Kidney (tissue), 22 donors: ENCODE measurements at places on chromosomes 7 and 10. TPM values are rescaled to one million over a fixed set of nuclear protein-coding genes. Genes with fewer than 3 reads are reported as not detected.
A peak's percentile ranks its signal among the peaks of the same experiment; 100 is the strongest.

GRCh38 chr7:94380264-94380663 lies 14.4 kb upstream of the COL1A2 start:
- no peak for DNase-seq
- H3K27me3 ChIP-seq, result no peaks in the 10 kb centered on the region
- no peaks in the 10 kb centered on the region for H3K4me1 ChIP-seq
- H3K27ac ChIP-seq, result no peak overlapping the region
- no peaks in the 10 kb centered on the region for H3K36me3 ChIP-seq

DNA sequence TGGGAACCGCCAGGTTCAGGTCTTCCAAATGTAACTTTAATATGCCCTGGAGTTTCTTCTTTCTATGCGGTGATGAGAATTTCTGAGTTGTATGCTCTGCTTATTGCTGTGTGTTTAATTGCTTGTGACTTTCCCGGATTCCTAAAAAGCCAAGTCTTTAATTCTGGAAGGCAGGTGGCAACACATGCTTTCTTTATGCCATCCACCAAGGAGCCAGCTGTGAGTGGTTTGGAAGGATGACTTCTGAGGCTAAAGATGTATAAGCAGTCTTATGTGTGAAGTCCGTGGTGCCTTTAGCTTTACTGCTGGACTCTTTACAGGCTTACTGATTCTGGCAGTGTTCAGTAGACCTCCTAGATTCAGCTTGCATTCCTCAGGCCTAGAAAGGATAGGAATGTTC lies 3.1 kb downstream of the SDK1 start:
- H3K36me3 ChIP-seq, result no peaks in the 10 kb centered on the region
- H3K4me3 ChIP-seq, result no peak overlapping the region
- H3K27ac ChIP-seq, result no peak overlapping the region
- H3K27me3 ChIP-seq, result no peaks in the 10 kb centered on the region
- no peaks in the 10 kb centered on the region for H3K4me1 ChIP-seq

GRCh38 chr7:30472784-30473775 lies 5.5 kb downstream of the NOD1 start:
- no peaks in the 10 kb centered on the region for H3K36me3 ChIP-seq
- H3K4me3 ChIP-seq, result no peak overlapping the region
- H3K27ac ChIP-seq, result no peak overlapping the region
- no peaks in the 10 kb centered on the region for H3K27me3 ChIP-seq
- H3K4me1 ChIP-seq, result peaks cover 18% of the 10 kb centered on the region

DNA sequence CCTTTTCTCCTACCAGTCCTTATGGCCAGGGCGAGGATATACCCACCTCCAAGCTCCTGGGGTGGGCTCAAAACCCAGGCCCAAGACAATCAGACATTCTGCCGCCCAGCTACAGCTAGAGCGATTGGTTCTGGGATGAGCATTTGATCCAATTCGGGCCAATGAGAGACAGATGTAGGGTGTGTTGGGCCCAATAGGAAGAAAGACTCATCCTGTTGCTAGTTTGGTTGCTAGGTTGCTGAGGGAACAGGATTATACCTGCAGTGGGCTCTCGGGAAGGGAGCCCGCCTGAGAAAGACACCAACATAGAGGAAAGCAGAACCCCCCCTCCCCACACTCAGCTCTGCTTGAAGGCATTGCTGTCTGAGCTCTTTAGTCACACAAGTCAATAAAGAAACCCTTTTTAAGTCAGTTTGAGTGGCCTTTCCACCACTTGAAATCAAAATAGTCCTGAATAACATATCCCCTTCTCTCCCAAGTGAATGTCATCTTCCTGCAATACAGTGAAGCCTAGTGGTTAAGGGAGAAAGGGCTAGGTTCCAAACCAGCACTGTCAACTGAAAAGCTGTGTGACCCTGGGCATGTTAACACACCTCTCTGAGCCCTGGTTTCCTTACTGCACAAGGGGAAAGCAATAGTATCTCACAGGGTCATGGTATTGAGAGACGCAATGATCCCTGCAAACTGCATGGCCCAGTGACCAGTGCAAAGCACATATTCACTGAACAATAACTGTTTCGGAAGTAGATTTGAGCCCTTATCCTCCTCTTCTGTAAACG lies 21.8 kb downstream of the ITPRIP start:
- DNase-seq, result no peak
- H3K4me3 ChIP-seq, result no peak overlapping the region
- H3K4me1 ChIP-seq, result peaks cover 10% of the 10 kb centered on the region
- peaks cover 2% of the 10 kb centered on the region for H3K36me3 ChIP-seq

DNA sequence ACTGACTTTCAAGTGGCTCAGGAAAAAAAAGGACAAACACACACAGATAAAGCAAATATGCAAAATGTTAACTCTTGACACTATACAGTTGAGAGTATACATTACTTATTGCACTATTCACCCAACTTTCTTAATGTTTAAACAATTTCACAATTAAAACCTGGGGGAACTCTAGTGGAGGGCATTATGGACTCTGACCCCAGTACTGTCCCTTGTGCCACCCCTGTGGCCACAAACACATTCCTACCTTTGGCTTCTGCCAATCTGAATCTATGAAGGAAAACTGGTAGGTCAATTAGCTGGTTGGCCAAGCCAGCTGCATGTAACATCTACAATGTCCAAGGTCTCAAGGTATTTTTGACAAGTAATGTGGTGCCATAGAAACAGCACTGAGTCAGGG lies 7.5 kb upstream of the FGFR2 start:
- no peaks in the 10 kb centered on the region for H3K4me1 ChIP-seq
- H3K27me3 ChIP-seq, result no peaks in the 10 kb centered on the region
- no peak overlapping the region for H3K4me3 ChIP-seq
- DNase-seq, result no peak

DNA sequence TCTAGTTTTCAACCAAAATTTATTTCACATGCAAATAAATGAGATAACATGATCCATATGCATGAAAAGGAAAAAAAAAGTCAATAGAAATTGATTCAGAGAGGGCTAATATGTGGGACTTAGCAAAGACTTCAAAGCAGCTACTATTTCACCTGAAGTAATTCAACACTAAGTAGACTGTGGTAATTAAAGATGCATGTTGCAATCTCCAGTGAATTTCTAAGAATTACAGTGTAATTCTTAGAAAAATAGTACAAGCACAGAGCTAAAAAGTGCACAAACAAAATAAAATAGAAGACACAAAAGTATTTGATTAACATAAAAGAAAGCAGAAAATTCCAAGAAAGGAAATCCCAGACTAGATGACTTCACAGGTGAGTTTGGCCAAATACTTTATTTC lies 25.7 kb downstream of the GPR22 start:
- no peak for DNase-seq
- no peaks in the 10 kb centered on the region for H3K4me1 ChIP-seq
- H3K27ac ChIP-seq, result no peak overlapping the region
- H3K36me3 ChIP-seq, result no peaks in the 10 kb centered on the region

DNA sequence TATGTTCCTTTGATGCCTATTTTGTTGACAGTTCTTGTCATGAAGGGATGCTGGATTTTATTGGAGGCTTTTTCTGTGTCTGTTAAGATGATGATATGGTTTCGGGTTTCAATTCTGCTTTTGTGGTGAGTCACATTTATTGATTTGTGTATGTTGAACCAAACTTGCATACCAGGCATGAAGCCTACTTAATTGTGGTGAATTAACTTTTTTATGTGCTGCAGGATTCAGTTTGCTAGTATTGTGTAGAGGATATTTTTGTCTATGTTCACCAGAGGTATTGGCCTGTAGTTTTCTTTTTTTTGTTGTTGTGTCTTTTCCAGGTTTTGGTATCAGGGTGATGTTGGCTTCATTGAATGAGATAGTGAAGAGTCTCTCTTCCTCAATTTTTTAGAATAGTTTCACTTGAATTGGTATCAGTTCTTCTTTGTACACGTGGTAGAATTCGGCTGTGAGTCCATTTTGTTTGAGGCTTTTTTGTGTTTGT lies 345.9 kb downstream of the KIF20B start:
- no peaks in the 10 kb centered on the region for H3K27me3 ChIP-seq
- H3K4me3 ChIP-seq, result no peak overlapping the region
- DNase-seq, result no peak

- no peaks in the 10 kb centered on the region for H3K36me3 ChIP-seq
- no peaks in the 10 kb centered on the region for H3K4me1 ChIP-seq
- H3K27me3 ChIP-seq, result no peaks in the 10 kb centered on the region
- DNase-seq, result no peak
- H3K27ac ChIP-seq, result no peak overlapping the region
Measured at GRCh38 chr10:15704581-15704968, 15.1 kb downstream of the ITGA8 start.

GRCh38 chr7:30923009-30923773 lies 11.5 kb downstream of the AQP1 start:
- H3K36me3 ChIP-seq, result peaks cover 17% of the 10 kb centered on the region
- no peak overlapping the region for H3K27ac ChIP-seq
- peak; percentile 33 for DNase-seq
- H3K27me3 ChIP-seq, result no peaks in the 10 kb centered on the region
- H3K4me1 ChIP-seq, result peaks cover 9% of the 10 kb centered on the region

- H3K27ac ChIP-seq, result no peak overlapping the region
- no peak for DNase-seq
- no peaks in the 10 kb centered on the region for H3K4me1 ChIP-seq
- H3K4me3 ChIP-seq, result no peak overlapping the region
- no peaks in the 10 kb centered on the region for H3K27me3 ChIP-seq
- no peaks in the 10 kb centered on the region for H3K36me3 ChIP-seq
Measured at GRCh38 chr10:112365014-112365432, 8.9 kb upstream of the ACSL5 start.

DNA sequence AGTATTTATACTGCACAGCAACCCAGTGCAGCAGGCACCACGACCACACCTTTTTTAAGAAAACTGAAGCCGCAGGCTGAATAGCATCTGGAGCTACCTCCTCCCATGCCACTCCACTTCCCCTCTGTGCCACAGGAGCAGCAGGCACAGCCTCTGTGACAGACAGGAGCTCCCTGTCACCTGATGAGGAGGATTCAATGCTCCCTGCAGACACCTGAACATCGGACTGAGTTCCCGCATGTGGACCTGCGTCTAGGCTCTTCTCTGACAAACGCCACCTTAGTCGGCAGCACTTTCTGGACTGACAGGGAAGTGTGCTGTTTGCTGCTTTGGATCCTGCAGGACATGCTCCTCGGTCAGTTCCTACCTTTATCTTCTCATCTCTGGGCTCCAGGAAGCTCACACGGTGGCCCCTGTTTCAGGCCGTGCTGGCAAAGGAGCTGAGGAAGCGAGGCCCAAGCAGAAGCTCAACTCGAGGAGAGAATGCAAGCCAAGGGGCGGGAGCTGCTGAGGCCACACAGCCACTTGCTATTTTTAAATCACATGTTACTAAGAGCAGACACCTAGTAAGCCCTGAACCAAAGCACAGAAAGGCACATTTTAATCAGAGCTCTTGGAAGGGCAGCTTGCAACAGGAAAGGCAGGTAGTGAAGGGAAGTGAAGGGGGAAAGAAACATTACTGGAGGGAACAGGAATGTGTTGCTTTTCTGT lies 56.6 kb downstream of the VOPP1 start:
- H3K4me3 ChIP-seq, result no peak overlapping the region
- no peak overlapping the region for H3K27ac ChIP-seq
- no peak for DNase-seq
- H3K27me3 ChIP-seq, result no peaks in the 10 kb centered on the region
- H3K4me1 ChIP-seq, result no peaks in the 10 kb centered on the region

DNA sequence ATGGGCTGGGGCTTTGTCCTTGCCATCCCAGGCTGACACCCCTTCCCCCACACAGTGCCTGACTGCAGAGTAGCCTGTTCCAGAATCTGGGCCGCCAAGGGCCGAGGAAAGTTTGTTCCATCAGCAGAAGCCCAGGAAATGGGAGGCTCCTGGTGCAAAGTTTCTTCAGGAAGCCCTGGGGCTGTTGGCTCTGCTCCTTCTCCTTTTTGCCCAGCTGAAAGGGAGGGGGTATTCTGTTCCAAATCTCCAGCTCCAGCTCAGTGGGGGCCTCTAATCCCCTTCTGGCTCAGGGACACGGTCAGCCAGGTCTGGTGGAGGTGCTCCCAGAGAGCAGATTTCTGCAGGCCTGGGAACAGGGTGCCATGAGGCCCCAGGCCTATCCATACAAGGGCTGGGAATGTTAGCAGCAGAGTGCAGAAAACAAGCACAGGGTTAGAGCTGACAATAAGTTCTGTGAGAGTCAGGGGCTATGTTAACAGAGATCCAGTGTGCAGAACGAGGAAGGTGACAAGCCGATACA lies 399.5 kb downstream of the RPS24 start:
- H3K27ac ChIP-seq, result no peak overlapping the region
- no peaks in the 10 kb centered on the region for H3K36me3 ChIP-seq
- no peaks in the 10 kb centered on the region for H3K27me3 ChIP-seq
- H3K4me1 ChIP-seq, result peaks cover 11% of the 10 kb centered on the region
- DNase-seq, result no peak

DNA sequence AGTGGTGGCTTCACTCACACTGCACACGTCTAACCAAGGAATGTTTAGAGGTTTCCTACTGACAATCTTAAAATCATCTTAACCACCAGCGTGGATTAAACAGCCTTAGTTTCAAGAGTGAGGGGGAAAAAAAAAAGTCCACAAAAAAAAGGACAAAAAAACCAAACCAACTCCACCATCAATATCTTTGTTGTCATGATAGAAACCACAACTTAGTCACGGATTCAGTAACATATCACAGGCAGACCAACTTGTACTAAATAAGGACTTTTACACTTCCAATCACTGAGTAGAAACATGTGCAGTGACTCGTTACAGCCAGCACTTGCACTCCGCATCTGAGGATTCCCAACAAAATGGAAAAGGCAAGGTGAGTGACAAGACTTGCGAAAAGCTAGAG lies 46.5 kb downstream of the FAM171A1 start:
- peaks cover 4% of the 10 kb centered on the region for H3K4me1 ChIP-seq
- no peak overlapping the region for H3K4me3 ChIP-seq

DNA sequence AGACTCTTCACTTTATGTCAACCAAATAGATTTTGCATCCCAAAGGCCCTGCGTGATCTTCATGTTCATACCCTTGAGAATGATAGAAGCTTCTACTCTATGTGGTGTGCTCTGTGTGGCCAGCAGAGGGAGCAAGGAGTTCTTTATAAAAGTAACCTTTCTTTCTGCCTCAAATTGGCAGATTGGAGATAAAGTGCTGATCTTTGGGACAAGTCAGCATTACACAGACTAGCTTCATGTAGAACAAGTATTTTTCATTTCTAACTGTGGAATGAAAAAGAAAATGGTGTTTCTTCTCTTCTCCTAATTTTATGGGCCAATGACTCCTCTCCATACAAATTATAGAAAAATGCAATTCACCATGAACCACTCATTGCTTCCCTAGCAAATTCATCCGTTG lies 1214.1 kb downstream of the SORCS1 start:
- H3K27me3 ChIP-seq, result no peaks in the 10 kb centered on the region
- H3K36me3 ChIP-seq, result no peaks in the 10 kb centered on the region
- DNase-seq, result peak; percentile 72
- H3K27ac ChIP-seq, result no peak overlapping the region
- no peaks in the 10 kb centered on the region for H3K4me1 ChIP-seq
- H3K4me3 ChIP-seq, result no peak overlapping the region

MMD2 gene
- not detected for total RNA-seq

CACUL1 gene
- 39.3 TPM for total RNA-seq

SKIDA1 gene
- total RNA-seq, result 2.9 TPM

DIP2C gene
- total RNA-seq, result 22.6 TPM

SPDYE18 gene
- total RNA-seq, result 1.8 TPM

CPN1 gene
- not detected for total RNA-seq

OR2A12 gene
- not detected for total RNA-seq
